ENCODE measurements at places on chromosomes 16 and 17.

DNA sequence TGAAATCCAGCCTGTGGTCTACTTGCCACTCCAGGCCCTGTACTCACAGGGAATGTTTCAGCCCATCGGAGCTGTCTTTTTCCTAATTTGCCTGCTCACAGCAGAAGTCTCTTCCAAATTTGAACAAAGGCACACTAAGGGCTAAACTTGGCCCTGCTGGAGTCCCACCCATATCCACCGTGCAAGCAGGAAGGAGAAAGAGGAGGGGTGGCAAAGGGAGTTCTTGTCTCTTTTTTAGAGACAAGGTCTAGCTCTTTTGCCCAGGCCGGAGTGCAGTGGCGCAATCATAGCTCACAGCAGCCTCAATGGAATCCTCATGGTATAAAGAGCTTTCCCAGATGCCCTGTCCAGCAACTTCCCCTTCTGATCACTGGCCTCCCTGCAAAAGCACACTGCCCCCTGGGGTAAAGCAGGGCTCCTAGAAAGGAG lies 2.7 kb upstream of the PRM1 start:
- peak; percentile 40 for DNase-seq

- peak; percentile 65 for DNase-seq
These were observed 8.4 kb upstream of the CRYBA1 start for GRCh38 chr17:29238133-29238850.

DNA sequence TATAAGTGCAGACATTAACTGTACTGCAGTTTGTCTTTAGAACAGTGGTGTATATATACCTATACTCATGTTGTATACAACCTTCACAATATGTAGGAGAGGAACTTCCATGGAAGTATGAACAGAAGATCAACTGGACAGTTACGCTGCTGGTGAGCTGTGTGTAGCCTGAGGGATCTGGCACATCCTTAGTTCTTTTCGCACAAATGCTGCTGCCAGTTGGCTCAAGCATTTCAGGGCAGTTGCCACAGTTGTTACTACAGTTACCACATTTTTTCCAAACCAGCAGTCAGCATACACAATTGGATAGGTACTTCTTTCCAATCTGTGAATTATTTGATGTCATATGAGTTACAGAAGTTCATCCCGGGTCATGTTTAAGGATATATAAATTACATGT lies 539.6 kb upstream of the HSBP1 start:
- DNase-seq = no peak

GRCh38 chr17:67850991-67851631 lies 25.8 kb downstream of the BPTF start:
- DNase-seq = no peak

GRCh38 chr16:58958749-58959148 lies 224.6 kb upstream of the GOT2 start:
- DNase-seq = peak; percentile 10

DNA sequence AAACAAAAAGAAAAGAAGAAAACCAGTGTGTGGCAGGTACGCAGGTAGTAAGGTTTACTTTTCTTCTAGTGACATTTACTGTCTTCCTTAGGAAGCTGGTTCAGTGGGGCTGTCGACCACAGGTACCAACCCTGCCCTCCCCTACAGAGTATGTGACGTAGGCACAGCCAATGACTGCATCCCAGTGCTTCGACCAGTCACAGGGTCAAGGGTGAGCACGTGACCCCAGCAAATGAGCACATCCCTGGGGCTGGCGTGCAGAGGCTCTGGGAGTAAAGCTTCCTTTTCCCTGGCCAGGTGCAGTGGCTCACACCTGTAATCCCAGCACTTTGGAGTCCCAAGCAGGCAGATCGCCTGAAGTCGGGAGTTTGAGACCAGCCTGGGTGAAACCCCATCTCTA lies 38.9 kb upstream of the PLCG2 start:
- no peak for DNase-seq

DNA sequence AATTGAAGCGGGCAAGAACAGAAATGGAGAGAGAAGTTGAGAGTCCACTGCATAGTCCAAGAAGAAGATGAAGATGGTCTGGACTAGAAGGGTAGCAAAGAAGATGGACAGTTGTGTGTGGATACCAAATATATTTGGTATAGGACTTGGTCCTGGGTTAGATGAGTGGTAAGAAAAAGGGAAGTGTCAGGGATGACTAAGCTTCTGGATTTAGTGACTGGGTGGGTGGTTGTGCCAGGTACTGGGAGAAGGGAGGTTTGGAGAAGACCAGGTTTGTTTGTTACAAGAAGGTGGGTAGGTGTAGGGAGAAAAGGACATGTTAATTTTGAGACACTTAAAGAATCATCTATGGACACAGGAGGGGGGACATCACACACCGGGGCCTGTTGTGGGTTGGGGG lies 5.4 kb downstream of the VMP1 start:
- no peak for DNase-seq

- no peak for DNase-seq
These were observed at the start of gene CCL3 for GRCh38 chr17:36089888-36090836. CCL3 (minus strand) TSS chr17:36090143; CDS start chr17:36090058, 85 bp downstream.

GRCh38 chr16:3182608-3183444 lies 5.2 kb upstream of the OR1F1 start:
- DNase-seq = peak; percentile 74

- DNase-seq = peak; percentile 36
These were observed 12.8 kb upstream of the NGFR start for GRCh38 chr17:49482144-49482817.

DNA sequence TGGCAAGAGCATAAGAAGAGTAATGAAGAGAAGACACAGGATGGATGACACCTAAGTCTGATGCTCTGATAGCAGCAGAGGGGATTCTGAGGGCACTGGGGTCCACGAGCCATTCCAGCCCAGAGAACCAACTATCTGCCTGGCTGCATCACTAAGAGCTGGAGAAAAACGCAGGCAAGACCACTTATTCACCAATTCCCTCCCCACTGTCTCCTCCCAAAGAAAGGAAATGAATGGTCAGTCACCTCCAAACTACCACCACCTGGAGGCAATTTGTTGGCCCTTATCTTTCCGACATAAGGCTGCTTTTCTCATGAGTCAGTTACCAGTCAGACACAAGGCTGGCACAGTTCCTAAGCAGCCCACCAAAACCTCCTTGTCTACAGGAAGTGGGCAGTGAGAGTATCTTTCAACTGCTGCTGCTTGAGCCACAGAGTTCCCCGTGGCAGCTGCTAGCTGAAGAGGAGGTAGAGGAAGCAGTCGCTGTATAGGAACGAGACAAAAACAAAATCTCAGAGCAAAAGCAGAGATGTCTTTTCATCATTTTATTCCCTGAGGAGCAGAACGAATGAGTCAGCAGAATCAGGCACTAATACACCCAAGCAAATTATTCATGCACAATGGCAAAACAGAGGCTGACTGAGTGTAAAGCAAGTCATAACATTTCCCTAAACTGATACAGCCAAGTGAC lies 111.1 kb downstream of the SMG6 start:
- peak; percentile 99 for DNase-seq

GRCh38 chr16:11542069-11542744 lies 44.5 kb downstream of the LITAF start:
- DNase-seq = no peak

DNA sequence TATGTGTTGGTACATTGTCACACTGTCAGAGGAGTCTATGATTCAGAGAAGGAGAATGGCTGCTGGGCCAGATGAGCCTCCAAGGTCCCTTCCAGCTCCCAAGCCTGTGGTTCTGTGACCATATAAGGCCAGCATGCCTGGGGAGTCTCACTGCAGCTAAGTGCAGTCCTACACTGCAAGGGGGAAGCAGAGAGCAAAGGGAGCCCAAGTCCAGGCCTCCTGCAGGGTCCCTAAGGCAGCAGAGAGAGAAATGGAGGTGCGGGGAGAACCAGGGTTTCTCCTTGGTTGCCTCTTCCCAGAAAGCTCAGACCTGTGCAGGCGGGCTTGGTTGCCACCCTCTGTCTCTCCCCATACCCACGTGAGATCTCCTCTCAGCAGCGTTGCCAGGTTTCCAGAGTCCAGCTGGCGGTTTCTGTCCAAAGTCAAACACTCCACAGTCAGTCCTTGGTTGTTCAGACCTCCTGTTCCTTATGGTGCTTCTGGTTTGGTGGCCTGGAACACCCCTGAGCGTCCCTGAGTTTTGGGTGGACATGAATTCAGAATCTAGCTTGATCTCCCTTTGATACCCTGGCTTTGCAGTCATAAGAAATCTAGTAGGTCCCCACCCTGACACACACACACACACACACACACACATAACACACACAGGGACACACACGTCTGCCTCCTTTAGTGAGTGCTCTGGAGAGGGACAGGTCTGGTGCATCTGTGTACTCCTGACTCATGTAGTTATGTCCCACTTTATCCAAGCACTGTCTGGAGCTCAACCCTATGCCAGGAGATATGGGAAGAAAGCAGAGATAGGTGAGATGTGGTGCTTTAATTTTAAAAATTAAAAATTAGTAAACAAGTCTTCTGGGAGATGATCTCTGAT lies 78.8 kb downstream of the GNAO1 start:
- DNase-seq = peak; percentile 99

DNA sequence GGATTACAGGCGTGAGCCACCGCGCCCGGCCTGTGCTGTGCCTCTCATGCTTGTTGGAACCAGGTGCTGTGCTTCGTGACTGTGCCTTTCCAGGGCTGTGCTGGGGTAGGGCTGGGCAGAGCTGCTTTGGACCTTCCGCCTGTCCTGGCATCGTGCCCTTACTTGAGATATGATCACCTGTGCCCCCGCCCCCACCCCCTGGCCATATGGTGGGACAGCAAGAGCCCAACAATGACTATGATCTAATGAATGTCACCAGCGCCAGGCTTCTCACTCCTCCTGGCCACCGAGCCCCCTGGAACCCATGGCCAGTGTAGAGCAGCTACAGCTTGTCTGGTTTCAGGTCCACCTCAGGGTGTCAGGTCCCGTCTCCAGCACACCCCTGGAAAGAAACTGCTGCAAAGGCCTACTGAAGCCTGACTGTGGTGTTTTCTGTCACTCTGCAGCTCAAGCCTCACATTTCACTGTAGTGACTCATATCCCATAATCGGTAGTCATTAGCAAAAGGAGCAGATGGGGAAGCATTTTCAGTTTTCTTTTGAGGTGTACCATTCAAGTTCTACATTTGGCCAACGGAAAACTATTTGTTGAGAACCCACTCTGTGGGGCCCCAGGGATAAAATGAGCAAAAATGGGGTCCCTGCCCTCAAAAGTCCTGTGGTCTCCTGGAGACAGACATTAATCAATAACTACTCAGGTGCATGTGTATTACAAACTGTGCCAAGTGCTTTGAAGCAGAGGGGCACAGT lies 22.1 kb downstream of the FCSK start:
- peak; percentile 87 for DNase-seq

DNA sequence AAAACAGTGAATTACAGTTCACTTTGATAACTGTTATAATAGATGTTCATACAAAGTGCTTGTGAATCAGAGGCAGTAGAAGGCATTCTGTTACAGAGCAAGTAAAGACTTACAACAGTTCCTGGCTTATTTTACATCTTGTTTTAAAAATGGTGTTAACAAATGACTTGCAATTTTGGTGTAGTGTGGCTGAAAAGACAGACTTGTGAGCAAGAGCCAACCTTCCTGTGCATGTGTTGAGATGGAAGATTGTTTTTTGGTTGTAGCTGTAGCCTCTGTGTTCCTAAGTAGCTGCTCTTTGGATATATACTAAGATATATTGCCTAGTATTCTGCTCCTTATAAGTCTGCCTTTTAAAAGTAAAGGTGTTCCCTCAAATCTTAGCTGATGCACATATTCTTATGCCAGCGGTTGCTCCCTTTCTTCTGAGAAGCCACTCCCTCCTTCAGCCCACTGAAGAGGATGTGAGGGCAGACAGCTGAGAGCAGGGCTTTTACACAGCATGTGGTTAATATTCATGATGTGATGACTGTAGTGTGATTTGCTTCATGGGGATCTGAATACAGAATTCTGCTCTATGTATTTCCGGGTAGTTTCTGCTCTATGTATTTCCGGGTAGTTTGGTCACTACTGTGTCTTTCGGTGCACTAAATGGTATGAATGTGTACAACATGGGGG lies 182.3 kb downstream of the PHKB start:
- DNase-seq = peak; percentile 2

DNA sequence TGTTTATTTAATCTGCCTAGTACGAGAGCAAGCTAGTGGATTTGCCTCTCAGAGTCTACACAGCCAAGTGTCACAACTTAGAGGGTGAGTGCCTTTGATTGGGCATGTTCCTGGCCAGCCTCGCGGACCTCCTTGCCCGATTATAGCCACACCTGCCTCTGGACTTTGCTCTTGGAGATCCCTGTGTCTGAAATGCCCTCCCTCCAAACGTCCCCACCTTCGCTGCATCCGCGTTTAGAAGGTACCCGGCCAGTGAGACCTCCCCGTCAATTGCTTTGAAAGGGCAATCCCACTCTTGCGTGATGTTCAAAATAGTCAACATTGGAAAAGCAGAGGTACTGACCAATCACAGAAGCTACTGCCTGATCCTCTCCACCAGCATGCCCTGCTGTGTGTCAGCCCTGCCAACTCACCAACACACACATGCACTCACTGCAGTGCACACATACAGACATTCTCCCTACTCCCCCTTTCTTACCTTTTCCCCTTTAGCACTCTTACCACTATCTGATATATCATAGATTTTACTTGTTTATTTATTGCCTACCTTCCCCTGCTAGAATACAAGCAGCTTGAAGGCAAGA lies 6.5 kb upstream of the SDK2 start:
- DNase-seq = no peak

GRCh38 chr17:43579566-43580140 lies 33.5 kb upstream of the ETV4 start:
- peak; percentile 88 for DNase-seq

DNA sequence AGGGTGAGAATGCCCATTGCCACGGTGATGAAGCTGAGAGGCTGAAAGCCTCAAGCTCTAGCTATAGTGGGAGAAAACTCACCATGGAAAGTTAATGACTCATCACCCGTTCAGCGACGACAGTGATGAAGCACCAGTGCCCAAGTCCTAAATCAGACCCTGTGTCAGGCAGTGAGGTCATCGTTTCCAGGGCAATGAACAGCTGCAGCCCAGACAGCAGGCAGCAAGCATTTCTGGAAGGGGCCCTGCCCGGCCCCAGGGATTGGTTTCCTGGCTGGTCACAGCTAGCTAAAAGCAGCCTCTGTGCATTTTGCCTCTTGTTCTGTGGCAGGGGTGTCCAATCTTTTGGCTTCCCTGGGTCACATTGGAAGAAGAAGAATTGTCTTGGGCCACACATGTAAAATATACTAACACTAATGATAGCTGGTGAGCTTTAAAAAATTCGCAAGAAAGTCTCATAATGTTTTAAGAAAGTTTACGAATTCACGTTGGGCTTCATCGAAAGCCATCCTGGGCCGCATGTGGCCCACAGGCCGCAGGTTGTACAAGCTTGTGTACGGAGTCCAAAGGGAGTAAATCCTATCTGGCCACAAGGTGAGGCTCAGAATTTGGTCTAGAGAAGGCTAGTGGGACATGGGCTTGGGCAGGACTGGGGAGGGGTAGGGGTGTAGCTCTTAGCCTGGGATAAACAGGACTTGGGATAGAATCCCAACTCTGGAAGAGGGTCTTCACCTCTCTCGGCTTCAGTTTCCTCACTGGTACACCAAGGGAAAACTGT lies 40.6 kb downstream of the MIS12 start:
- peak; percentile 99 for DNase-seq

Data from EH (cell line).